ENCODE measurements at places on chromosomes 7 and 10.

GRCh38 chr10:102393411-102394078 is 2.0 kb upstream of the NFKB2 start:
- DNase-seq, result no peak

DNA sequence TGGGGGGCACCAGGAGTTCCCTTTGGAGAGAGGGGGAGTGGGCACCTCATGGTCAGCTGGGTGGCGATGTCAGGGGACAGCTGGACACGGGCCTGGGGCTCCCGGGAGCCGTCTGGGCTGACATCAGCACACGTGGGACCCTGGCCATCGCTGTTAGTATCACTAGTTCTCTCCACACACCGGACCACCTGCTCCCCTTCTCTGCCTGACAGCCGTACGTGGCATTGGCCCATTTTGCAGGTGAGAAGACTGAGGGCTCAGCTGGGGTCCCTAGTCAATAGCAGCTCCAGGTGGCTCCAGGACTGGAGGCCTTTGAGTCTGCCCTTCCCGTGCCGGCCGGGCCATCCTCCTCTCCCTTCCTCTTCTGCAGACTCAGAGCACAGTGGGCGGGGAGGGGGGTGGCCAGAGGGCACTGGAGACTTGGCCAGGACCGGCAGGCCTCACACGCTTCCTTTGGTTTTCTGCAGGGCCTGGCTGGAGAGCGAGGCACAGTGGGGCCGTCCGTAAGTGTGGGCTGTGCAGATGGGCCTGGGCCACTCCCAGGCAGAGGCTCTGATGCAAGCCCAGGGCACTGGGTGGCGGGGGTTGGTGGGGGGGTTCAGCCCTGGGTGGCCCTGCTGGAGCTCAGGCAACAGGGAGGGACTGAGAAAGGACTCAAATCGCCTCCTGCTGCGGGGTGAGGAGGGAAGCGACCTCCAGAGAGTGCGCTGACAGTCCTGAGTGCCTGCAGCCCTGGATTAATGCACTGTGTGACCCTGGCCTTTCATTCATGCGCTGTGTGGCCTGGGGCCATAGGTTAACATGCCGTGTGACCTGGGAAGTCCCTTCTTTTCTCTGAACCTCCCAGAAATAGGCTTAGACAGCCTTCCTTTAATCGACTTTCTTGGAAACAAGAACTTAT is 78.2 kb downstream of the MYL10 start:
- no peak for DNase-seq

- DNase-seq, result no peak
These were observed 44.0 kb downstream of the INPP5F start for GRCh38 chr10:119769886-119770285.

DNA sequence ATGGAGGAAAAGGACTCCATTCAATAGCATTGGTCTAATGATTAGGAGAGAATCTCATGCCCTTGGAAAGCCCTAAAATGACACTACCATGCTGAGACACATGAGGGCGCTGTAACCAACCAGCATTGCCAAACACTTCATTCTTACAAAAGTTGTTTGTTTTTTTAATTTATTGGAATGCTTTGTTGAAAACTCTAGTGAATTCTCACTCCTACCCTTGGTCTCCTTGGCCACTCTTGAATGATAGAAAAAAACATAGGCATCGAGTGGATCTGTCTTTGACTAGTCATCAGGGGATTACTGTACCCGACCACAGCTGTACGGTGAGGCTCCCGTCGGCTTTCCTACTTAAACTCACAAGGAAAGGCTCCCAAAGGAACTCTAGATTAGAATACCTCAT is 29.3 kb upstream of the ADD3 start:
- DNase-seq, result no peak

All from NCI-H2081 (cell line).